ENCODE measurements at places on chromosomes 11 and 22. TPM values are rescaled to one million over a fixed set of nuclear protein-coding genes. Genes with fewer than 3 reads are reported as not detected.

The CELSR1 gene
- 2.0 TPM for total RNA-seq

The B4GALNT4 gene
- 2.2 TPM for total RNA-seq

The MYRF gene
- 1.0 TPM for total RNA-seq

The CSF2RB gene
- total RNA-seq: 0.52 TPM

The SLC17A6 gene
- not detected for total RNA-seq

The TNNT3 gene
- total RNA-seq: 0.33 TPM

The SYCE3 gene
- not detected for total RNA-seq

The CLCF1 gene
- 4.4 TPM for total RNA-seq

The ANO1 gene
- total RNA-seq: 3.8 TPM

The OR51I1 gene
- total RNA-seq: not detected

The OR10A6 gene
- total RNA-seq: not detected

The ISX gene
- total RNA-seq: not detected

The ZNF215 gene
- total RNA-seq: 3.8 TPM

The OR6A2 gene
- 0.26 TPM for total RNA-seq

The MB gene
- total RNA-seq: not detected

The PLAAT4 gene
- 9.1 TPM for total RNA-seq

The MIAT gene
- 0.72 TPM for total RNA-seq

The GDPD4 gene
- total RNA-seq: not detected

The ADORA2A gene
- total RNA-seq: 1.6 TPM

The SLC35E4 gene
- 20.5 TPM for total RNA-seq

The UQCR10 gene
- 68.6 TPM for total RNA-seq

The ELMOD1 gene
- 1.1 TPM for total RNA-seq

Data from smooth muscle cell of the pulmonary artery (primary cell).